Aorta (tissue), 5 donors: ENCODE measurements at places on chromosomes 6 and 20. TPM values are rescaled to one million over a fixed set of nuclear protein-coding genes. Genes with fewer than 3 reads are reported as not detected.

ARG1 gene
- total RNA-seq: 0.87 TPM

LY6G5B gene
- total RNA-seq: 20.8 TPM

MYB gene
- not detected for total RNA-seq

ACTR5 gene
- total RNA-seq: 7.0 TPM

CDSN gene
- total RNA-seq: not detected

TUBB2B gene
- 6.3 TPM for total RNA-seq

BNIP5 gene
- total RNA-seq: not detected

SLC17A2 gene
- not detected for total RNA-seq

LY6G5C gene
- 1.2 TPM for total RNA-seq

- H3K4me1 ChIP-seq: no peaks in the 10 kb centered on the region
- H3K27ac ChIP-seq: no peak overlapping the region
- no peaks in the 10 kb centered on the region for H3K27me3 ChIP-seq
- H3K4me3 ChIP-seq: no peak overlapping the region
Observed at GRCh38 chr20:57548177-57549058, 12.5 kb upstream of the PCK1 start.

- H3K27ac ChIP-seq: no peak overlapping the region
- H3K4me3 ChIP-seq: no peak overlapping the region
- DNase-seq: no peak
- H3K36me3 ChIP-seq: peaks cover 4% of the 10 kb centered on the region
Observed at GRCh38 chr6:128932061-128932460, 49.1 kb downstream of the LAMA2 start.

DNA sequence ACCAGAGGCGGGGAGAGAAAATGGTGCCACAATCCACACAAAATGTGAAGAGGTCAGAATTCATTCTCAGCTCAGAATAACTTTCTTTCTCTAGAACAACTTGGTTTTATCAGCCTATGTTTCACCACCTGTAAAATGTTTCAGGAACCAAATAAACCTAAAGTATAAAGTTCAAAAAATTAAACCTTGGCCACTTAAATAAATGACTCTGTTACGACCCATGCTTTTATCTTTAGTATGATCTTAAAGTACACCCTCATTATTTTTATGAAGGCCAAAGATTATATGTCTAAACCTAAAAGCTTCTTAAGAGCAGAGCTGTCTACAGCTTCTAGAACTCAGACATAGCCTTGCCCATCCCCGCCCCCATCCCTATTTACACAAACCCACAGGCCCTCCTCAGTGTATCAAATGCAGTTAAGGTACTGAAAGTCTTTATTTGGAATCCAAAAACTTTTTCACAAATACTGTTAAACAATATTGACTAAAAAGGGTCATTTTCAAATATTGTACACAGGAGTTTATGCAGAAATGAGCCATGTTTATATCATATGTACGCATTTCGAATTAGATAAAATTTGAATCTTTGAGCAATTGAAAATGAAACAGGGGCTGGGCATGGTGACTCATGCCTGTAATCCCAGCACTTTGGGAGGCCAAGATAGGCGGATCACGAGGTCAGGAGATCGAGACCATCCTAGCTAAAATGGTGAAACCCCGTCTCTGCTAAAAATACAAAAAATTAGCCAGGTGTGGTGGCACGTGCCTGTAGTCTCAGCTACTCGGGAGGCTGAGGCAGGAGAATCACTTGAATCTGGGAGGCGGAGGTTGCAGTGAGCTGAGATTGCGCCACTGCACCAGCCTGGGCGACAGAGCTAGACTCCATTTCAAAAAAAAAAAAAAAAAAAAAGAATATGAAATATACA, 5.7 kb upstream of the NHSL1 start:
- no peak for DNase-seq
- H3K4me1 ChIP-seq: no peaks in the 10 kb centered on the region
- H3K27me3 ChIP-seq: no peaks in the 10 kb centered on the region
- H3K27ac ChIP-seq: no peak overlapping the region
- no peaks in the 10 kb centered on the region for H3K36me3 ChIP-seq

- H3K36me3 ChIP-seq: no peaks in the 10 kb centered on the region
- no peak overlapping the region for H3K27ac ChIP-seq
- DNase-seq: no peak
- no peaks in the 10 kb centered on the region for H3K4me1 ChIP-seq
Observed at GRCh38 chr6:137283940-137284810, 65.0 kb upstream of the IFNGR1 start.

DNA sequence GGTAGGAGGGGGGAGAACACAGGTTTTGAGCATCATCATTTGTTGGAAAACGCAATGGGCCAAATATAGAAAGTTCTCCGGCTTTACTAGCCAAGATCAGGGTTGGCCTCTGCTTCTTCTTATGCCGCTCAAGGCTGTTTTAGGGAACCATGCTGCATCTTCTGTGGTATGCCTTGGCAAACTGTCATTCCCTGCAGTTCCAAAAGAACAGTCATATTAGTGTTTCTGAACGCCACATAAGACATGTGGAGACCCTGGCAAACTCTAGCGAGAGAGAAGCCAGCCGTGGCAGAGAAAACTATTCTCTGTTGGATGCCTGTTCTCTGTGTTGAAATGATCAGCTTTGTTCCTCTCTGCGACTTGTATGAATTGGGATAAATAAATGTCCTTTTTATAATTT, 10.8 kb downstream of the ACTR5 start:
- no peaks in the 10 kb centered on the region for H3K27me3 ChIP-seq
- no peak for DNase-seq
- no peaks in the 10 kb centered on the region for H3K4me1 ChIP-seq

DNA sequence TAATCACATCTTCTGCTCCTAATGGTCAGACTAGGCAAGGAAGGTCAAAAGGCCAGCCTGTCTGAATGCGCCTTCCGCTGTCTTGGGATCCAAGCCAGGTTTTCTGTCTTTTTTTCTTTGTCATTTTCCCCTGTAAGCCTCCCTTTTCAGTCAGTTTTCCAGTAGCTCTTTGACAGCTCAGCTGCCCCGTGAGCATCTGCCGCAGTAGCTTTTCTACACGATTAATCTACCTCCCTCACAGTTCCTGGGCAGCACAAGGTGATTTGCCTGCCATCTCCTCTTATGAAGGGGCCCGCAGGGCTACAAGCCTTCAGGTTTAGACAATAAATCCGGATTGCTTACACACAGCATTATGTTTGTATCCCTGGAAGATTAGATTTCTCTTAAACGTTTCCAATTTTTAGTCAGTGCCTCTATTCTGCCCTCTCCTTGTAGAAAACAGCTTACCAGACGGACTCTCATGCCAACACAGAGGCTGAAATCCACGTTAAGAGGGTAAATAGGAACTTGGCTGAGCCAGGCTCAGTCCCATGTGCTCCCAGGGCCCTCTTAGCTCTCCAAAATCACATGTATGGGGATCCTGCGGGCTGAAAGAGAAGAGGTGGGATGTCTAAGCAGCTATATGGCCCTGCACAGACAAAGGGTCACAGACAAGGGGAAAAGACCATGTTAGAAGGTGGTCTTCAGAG, 77.2 kb downstream of the LY86 start:
- no peak overlapping the region for H3K27ac ChIP-seq
- no peaks in the 10 kb centered on the region for H3K36me3 ChIP-seq
- no peak overlapping the region for H3K4me3 ChIP-seq
- no peaks in the 10 kb centered on the region for H3K27me3 ChIP-seq
- DNase-seq: no peak
- H3K4me1 ChIP-seq: no peaks in the 10 kb centered on the region

DNA sequence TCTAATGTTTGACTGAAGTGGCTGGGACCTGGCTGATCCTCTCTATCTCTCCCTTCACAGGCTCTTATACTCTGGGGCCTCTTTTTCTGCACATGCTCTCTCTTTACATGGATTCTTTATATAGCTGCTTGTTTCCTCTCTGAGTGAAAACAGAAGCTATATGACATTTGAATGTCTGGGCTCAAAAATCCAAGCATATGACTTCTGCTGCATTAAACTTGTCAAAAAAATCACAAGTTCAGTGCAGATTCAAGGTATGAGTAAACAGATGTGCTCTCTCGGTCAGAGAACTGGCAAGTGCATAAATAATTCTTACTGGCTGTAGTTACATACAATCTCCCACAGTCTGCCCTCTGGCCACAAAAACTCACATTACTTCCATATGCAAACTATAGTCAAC, 96.6 kb downstream of the LCA5 start:
- DNase-seq: no peak
- no peak overlapping the region for H3K4me3 ChIP-seq
- no peaks in the 10 kb centered on the region for H3K4me1 ChIP-seq
- H3K27me3 ChIP-seq: no peaks in the 10 kb centered on the region

- H3K4me1 ChIP-seq: no peaks in the 10 kb centered on the region
- no peaks in the 10 kb centered on the region for H3K36me3 ChIP-seq
- no peak for DNase-seq
- no peaks in the 10 kb centered on the region for H3K27me3 ChIP-seq
- H3K4me3 ChIP-seq: no peak overlapping the region
Observed at GRCh38 chr6:30394139-30394538, 49.2 kb downstream of the RPP21 start.

DNA sequence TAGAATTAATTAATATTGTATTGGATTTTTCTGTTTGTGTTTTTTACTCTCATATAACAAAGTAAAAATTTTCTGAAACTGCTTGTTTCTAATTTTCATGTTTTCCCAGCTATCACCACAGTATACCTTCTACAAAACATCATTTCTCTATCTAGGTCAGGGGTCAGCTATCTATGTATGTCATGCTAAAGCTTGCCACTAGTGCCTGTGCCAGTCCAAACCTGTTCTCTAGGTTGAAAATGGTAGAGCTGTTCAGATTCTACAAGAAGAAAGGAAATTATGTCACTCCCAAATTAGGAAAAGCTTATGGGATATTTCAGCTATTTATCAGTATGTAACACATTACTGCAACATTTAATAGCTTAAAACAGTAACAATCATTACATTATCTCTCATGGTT, 5.8 kb upstream of the ME1 start:
- no peak overlapping the region for H3K27ac ChIP-seq
- no peak for DNase-seq
- H3K36me3 ChIP-seq: no peaks in the 10 kb centered on the region
- no peaks in the 10 kb centered on the region for H3K4me1 ChIP-seq

DNA sequence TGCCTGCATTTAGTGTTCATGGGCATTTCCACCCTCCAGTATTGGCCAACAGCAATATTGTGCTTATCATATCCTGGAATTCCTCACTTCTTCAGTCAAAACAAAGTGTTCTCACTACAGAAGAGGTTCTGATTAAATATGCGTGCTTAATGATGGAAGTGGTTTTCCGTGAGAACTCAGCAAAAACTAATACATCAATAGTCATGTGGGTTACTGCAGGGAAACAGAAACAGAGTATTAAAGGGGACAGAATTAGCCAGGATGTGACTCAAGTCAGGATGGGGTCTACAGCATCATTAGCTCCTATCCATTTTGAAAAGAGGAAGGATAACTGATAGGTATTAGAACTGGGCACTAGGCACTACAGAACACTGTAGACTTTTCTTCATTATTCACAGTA, 384.6 kb downstream of the CDKAL1 start:
- H3K36me3 ChIP-seq: no peaks in the 10 kb centered on the region
- no peak overlapping the region for H3K4me3 ChIP-seq
- no peaks in the 10 kb centered on the region for H3K27me3 ChIP-seq
- DNase-seq: no peak
- no peak overlapping the region for H3K27ac ChIP-seq
- H3K4me1 ChIP-seq: no peaks in the 10 kb centered on the region

- DNase-seq: no peak
- H3K36me3 ChIP-seq: no peaks in the 10 kb centered on the region
- H3K4me3 ChIP-seq: no peak overlapping the region
- no peak overlapping the region for H3K27ac ChIP-seq
- H3K4me1 ChIP-seq: no peaks in the 10 kb centered on the region
Observed at GRCh38 chr6:154230910-154231595, 125.5 kb downstream of the IPCEF1 start.

GRCh38 chr20:24449026-24449720, 20.3 kb upstream of the SYNDIG1 start:
- no peaks in the 10 kb centered on the region for H3K4me1 ChIP-seq
- H3K4me3 ChIP-seq: no peak overlapping the region
- H3K27ac ChIP-seq: no peak overlapping the region

DNA sequence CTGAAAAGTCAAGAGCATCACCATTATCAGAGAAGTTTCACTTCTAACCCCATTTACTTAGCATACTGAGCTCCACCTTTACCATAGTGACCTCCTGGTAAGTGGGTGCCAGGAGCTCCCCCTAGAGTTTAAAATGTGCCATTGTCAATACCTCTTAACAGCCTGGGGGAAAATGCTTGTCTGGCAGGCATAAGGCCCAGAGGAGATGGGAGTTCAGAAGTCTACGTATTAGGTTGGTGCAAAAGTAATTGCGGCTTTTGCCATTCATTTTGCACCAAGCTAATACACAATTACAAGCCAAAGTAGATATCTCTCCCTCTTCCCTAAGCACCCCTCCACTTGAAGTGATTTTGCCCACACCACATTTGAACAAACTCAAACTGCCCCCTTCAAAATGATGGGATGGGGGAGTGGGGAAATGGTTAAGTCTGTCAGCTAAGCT, 919.0 kb downstream of the KIF16B start:
- H3K27me3 ChIP-seq: no peaks in the 10 kb centered on the region
- H3K27ac ChIP-seq: no peak overlapping the region
- H3K36me3 ChIP-seq: no peaks in the 10 kb centered on the region
- no peaks in the 10 kb centered on the region for H3K4me1 ChIP-seq
- H3K4me3 ChIP-seq: no peak overlapping the region

DNA sequence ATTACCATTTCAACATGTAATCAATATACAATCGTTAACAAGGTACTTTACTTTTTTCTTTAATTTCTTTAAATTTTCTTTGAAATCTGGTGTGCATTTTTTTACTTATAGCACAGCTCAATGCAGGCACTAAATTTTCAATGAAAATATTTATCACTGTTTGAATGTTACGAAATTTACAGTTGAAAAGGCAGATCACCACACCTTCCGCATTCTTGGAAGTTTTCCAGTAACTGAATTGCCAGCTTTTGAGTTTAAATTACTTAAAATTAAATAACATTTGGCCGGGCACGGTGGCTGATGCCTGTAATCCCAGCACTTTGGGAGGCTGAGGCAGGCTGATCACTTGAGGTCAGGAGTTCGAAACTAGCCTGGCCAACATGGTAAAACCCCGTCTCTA, 309.9 kb downstream of the BMP7 start:
- H3K36me3 ChIP-seq: no peaks in the 10 kb centered on the region
- no peaks in the 10 kb centered on the region for H3K27me3 ChIP-seq
- H3K27ac ChIP-seq: no peak overlapping the region
- no peak overlapping the region for H3K4me3 ChIP-seq
- no peak for DNase-seq

DNA sequence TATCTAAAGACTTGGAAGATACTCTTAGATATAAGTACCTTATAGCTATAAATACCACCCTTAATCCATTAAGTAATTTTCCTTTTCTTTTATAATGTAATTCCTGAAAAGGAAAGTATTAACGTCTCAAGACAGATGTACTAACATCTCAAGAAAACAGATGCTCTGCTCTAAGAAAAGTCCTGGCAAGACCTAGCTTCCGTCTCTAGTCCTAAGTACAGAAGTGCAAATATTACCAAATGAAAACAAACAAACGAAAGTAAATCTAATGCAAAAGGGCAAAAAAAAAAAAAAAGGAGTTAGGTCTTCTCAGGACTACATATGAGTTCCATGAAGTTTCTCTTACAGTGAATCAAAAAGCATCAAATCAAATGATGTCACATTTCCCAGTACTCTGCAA, 106.8 kb upstream of the PDE10A start:
- H3K27me3 ChIP-seq: no peaks in the 10 kb centered on the region
- no peak for DNase-seq
- H3K4me3 ChIP-seq: no peak overlapping the region
- H3K4me1 ChIP-seq: no peaks in the 10 kb centered on the region
- no peak overlapping the region for H3K27ac ChIP-seq
